ENCODE measurements at places on chromosomes 3 and 15. TPM values are rescaled to one million over a fixed set of nuclear protein-coding genes. Genes with fewer than 3 reads are reported as not detected.

CHL1 gene
- total RNA-seq = not detected

UBAP1L gene
- total RNA-seq = 0.05 TPM

LRTM1 gene
- total RNA-seq = not detected

MLF1 gene
- 28.8 TPM for total RNA-seq

GOLGA6D gene
- total RNA-seq = not detected

UCN2 gene
- 5.0 TPM for total RNA-seq

MYRIP gene
- total RNA-seq = not detected

TIPARP gene
- total RNA-seq = 17.9 TPM

LRRIQ4 gene
- not detected for total RNA-seq

GBE1 gene
- 82.9 TPM for total RNA-seq

FETUB gene
- 0.45 TPM for total RNA-seq

LRCH3 gene
- total RNA-seq = 23.8 TPM

PTH1R gene
- 4.9 TPM for total RNA-seq

OCA2 gene
- total RNA-seq = not detected

ATP2B2 gene
- total RNA-seq = 0.12 TPM

Data from A172 (cell line).